ENCODE measurements at places on chromosomes 2 and 18.

DNA sequence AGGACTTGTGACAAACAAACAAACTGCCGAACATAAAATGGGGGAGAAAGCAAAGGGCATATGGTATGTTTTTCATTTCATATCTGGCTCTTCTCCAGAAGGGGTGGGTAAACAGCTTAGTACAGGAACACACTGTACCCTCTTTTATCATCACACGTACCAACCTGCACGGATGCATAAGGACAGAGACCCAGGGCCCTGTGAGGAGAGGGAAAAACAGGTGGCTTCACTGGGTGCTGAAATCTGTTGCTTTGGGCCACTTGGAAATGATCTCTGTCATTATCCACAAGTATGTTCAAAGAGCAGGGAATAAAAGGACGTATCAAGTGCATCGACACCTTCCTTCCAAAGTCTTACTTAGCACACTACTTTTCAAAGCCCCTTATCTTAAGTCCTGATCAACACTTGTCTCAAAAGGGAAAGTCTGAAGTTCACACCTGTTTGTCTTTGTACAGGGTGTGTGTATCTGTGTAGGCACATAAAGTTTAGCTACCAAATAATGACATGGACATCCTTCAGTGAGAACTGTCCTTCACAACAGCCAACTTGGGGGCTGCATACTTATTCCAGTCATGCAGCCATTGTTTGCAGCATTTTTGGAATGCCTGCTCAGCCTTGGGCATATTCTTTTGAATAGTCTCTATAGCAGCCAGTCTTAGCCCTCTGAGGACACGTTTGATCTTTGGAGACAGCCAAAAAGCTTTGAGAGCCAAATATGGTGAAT is 60.6 kb downstream of the IRS1 start:
- peak; percentile 71 for DNase-seq

GRCh38 chr2:163345795-163346573 is 389.8 kb downstream of the FIGN start:
- DNase-seq, result peak; percentile 94

GRCh38 chr2:183078163-183078463 is 434 bp upstream of the DUSP19 start:
- DNase-seq, result no peak

- DNase-seq, result no peak
Measured at GRCh38 chr2:212354382-212354781, 184.2 kb downstream of the ERBB4 start.

- DNase-seq, result peak; percentile 31
Measured at GRCh38 chr2:240685771-240686371, 3.2 kb upstream of the AQP12B start.

DNA sequence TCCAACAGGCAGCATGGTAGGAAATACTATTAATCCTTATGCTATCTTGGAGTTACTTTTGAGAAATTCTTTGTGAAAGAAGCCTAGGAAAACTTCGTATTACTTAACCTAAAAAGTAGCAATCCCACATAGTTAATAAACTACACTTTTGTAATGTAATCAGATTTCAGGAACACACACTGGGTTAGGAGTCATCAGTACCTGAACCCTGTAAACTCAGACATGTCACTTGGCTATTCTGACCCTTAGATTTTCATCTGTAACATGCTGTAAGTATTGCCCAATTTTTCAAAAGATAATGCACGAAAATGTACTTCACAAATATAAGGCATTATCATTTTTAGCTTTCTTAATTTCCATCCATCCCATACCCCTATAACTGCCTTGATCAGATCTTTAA is 39.0 kb downstream of the KIDINS220 start:
- no peak for DNase-seq

- peak; percentile 50 for DNase-seq
Measured at GRCh38 chr18:61426492-61427053, 93.3 kb downstream of the CDH20 start.

DNA sequence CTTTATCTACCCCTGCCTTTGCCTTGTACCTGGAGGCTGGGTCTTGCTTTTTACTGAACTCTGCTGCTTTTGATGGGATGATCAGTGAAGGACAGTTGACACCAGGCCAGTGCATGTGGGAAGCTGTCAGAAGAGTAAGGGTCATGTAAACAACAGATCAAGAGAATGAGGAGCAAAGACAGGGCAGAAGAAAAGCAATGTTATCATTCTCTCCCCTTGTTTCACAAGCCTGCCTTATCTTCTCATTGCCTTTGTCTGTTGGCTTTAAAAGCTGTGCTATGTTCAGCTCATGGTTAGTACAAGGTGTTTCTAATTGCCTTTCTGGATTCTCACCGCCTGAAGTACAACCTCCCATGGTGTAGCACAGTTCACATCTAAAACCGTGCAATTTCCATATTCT is 27.6 kb downstream of the LYPD1 start:
- no peak for DNase-seq

- no peak for DNase-seq
Measured at GRCh38 chr2:207513551-207514257, 16.1 kb upstream of the CREB1 start.

- no peak for DNase-seq
Measured at GRCh38 chr2:71277147-71277475, 50.2 kb upstream of the PAIP2B start.

DNA sequence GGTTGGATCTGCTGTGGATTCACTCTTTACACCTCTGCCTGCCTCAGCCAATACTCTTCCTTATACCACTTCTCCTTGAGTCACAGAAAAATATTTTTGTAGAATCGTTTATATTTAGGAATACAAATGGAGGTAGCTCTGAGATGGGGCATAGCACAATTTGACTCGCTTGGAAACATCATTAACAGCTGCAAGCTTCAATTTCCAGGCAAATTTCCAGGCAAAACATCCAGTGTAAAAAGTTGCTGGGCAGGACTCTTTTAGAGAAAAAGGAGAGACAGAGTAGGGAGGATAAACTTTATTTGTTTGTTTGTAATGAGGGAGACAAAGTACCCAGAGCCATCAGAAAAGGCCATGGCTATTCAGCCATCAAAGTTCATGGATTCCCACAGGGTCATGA is 74.4 kb upstream of the SOX11 start:
- peak; percentile 27 for DNase-seq

DNA sequence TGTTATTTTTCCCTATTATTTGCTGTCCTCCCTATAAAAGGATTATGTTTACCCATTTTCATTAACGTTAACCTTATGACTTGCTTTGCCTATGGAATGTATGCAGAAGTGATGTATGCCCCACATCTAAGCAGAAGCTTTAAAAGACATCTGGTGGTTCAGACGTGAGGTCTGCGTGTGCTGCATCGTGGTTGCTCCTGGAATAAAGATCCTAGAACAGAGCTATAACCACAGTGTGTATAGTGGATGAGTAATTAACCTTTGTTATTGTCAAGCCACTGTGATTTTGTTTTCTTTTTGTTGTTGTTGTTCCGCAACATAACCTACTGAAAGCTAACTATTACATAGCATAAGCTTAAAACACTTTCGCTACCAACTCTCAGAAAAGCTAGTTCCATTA is 20.9 kb upstream of the CFAP36 start:
- no peak for DNase-seq

DNA sequence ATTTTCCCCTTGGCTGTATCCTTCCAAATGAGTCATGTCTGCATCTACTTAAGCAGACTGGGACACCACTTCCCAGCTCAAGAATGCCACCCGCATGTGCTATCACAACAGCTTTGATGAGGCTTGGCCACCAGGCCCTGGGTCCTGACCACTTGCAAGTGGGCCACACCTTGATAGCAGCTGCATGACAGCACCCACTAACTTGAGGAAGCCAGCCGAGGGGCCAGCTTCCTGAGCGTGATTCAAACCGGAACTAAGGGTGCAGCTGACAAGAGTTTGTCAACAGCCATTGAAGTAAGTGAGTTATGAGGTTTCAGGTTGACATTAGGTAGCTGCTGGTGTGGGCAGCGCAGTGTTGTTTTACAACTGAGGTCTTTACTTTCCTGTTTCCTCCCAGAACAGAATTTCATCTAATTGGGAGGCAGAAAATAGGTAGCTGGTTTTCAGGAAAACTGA is 54.4 kb downstream of the EPHA4 start:
- DNase-seq, result no peak

DNA sequence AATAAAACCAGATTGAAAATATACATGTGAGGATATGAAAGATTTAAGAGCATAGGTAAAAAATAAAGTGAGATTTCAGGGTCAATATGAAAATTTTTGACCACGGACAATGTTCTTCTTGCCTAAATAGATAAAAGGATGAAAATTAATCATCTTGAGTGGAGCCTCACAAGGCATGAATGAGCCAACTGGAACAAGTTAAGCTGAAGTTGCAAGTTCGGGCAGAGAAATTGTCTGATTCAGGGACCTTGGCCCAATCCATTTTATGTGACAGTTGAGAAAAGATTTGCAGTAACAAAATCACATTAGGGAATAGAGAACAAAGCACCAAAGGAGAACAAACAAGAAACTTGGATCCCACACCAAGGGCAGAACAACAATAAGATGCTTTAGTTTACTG is 305.3 kb downstream of the TMX3 start:
- DNase-seq, result no peak

DNA sequence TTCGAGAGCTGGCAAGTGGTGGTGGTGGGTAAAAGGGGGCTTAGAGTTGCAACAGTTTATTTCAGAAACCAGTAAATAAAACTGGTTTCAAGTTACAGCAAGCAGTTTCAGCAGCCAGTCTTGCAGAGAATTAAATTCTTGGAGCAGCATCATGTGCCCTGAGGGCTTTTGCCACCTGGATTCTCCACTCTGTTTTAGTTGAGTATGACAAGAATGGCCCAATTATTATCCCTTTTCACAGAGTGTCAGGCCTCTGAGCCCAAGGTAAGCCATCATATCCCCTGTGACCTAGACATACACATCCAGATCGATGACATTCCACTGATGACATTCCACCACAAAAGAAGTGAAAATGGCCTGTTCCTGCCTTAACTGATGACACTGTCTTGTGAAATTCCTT is 72.8 kb upstream of the FANCL start:
- DNase-seq, result no peak

DNA sequence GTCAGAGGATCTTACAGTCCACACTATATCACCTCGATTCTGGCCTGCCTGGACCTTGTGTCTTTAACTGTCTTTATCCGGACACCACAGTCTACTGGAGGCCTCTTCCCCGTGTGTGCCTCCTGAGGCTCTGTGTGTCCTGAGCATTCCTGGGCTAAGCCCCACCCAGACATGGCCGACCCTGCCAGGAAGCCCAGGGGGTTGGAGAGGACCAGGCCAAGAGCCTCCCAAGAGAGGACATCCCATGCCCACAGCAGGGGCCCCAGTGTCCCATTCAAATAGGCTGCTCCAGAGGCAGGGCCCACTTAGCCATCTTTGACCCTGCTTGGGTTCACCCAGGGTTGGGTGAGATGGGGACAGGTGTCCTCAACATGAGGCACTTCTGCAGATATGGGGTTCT is 84.7 kb upstream of the OTOS start:
- no peak for DNase-seq

GRCh38 chr2:157466764-157467163 is 22.9 kb upstream of the CYTIP start:
- no peak for DNase-seq

- no peak for DNase-seq
Measured at GRCh38 chr2:170500770-170501169, 214.4 kb upstream of the SP5 start.

DNA sequence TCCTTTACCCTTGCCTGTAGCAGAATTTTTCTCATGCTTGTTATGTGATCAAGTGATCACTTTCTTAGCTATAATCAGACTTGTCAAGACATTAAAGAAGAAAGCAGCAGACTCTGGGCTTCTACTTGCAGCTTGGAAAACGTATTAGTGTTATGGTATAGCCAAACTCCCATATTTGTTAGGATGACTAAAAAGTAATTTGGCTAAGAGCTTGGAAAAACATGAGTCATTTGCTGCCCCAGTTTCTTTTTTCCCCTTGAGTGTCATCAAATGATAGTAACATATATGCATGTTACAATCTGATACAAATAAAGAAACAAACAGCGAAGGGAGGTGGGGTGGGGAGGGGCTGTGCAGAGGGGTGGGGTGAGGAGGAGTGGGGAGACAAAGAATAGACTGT is 155.5 kb downstream of the IKZF2 start:
- DNase-seq, result no peak

- DNase-seq, result no peak
Measured at GRCh38 chr2:128233790-128234395, 84.8 kb downstream of the HS6ST1 start.

DNA sequence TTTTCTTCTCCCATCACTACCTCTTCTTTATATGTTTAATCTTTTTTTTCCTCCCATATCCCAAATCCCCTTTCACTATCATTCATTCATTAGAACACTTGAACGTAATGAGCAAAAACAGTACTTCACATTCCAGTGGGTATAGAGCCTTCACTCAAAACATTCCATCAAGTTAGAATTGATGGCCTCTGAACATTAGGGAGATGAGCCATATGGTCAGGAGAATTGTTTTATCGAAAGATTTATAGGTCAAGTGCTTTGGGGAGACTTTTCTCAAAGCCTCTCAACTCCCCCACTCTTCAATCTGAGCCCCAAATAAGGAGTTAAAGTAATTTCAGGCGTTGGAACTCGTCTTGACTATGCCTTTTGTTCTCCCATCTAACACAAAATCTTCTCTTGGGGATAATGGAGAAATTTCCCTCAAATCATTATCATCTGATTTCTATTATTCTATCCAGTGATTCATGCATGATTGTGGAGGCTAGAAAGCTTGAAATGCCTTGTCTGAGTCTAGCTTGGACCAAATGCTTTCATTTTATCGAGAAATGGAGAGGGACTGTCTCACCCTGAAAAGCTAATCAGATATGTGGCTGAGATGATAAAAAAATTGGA is 79.2 kb downstream of the KIAA2012 start:
- DNase-seq, result no peak

DNA sequence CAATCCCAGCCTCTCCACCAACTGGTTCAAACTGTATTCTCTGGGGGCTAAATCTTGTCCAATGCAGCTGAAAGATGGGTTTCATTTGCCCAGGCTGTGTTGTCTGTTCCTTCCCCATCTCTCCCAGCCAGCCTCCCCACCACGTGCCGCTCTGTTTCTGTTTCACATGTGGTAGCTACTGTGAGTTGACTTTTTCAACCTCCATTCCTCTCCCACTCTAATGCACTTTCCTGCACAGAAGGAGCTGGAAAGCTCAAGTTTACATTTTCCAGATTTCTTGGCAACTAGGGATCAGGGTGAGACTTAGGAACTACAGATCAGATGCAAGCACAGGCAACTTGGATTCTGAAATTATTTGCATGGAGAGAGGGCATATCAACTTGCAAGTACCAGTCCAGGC is 19.0 kb upstream of the NPAS2 start:
- no peak for DNase-seq

GRCh38 chr2:236977063-236977851 is 108.4 kb upstream of the COPS8 start:
- no peak for DNase-seq

- DNase-seq, result no peak
Measured at GRCh38 chr18:7011142-7011541, 106.5 kb downstream of the LAMA1 start.

DNA sequence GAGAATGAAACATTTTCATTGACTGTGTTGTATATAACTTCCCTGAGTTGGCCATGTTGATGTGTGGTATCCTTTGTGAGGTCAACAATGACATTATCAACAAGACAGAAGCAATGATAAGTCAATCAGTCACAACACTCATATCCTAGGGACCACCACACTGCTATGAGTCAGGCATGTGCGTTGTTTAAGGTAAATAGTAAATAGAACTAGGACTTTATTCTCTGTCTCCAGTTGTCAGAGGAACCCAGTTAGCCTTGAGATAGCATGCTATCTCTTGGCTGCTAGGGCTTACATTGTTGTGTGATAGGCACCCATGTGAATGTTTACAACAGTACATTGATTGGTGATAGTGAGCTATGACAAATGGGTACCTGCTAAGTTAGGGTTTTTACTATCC is 37.3 kb downstream of the GPD2 start:
- DNase-seq, result no peak

GRCh38 chr2:198127627-198128026 is 323.2 kb downstream of the PLCL1 start:
- peak; percentile 61 for DNase-seq
